Left lobe of liver (tissue), 2 donors: ENCODE measurements at places on chromosomes 3 and 15.

DNA sequence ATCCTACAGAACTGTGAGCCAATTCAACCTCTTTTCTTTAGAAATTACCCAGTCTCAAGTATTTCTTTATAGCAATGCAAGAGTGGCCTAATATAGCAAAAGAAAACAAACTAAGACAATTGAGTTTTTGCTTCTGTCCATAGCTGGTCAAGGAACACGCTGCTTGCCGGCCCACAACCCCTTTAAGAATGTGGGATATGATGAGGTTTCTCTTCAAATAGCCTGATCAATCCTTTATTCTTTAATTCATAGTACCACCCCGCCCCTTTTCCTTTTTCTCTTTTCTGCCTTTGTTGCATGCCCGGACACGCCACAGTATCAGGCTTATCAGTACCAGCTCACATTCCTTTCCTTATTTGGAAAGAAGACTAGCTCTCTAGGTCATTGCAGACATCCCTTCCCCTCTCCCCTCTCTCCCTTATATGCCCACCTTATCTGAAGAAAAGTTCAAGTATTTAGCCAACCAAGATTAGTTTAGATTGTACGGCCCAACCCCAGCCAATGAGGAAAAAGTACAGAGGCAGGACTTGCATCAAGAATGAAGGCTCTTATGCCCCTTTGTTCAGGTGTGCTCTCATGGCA, 404.5 kb downstream of the OCA2 start:
- no peak for DNase-seq

GRCh38 chr3:142909282-142909681, 20.4 kb upstream of the PCOLCE2 start:
- DNase-seq: no peak

- DNase-seq: no peak
Measured at GRCh38 chr15:72890043-72890442, 106.5 kb upstream of the ADPGK start.

DNA sequence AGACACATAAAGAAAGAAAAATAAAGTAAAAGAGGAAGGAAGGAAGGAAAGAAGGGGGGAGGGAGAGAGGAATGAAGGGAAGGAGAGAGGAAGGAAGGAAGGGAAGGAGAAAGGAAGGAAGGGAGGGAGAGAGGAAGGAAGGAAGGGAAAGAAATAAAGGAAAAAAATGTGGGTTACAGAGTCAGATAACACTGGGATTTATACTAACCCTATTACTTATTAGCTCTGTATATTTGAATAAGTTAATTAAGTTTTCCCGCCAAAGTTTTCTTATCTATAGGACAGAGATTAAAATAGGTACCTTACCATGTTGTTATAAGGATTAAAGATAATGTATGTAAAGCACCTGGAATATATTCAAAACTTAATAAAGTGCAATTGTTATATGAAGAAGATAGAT, 439.3 kb upstream of the KCNMB2 start:
- DNase-seq: no peak

DNA sequence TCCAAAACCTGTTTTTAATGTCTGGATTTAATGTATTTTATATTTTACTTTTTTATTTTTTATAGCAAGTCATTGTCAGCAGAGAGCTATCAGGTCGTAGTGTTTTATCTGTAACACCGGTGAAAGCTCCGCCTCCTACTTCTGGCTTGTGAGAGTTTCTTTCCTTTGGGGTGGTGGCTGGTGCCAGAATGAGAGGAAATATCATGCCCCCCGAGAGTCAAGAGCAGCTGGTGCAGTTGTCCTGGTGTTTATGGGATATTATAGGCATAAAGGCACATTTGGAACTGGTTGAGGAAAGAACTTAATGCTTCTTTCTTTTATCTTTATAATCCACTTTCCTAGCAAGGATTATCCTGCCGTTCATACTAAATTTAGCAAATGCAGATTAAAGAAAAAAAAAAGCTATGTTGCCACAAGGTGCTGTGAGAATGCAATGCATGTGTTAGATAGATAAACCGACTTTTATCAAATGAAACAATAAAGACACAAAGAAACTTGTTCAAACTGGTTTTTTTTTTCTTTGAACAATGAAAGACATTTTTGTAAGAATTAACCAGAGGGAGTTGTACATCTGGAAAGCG, 260.1 kb upstream of the PLSCR5 start:
- no peak for DNase-seq

- DNase-seq: no peak
Measured at GRCh38 chr15:27668471-27669220, 430.5 kb downstream of the OCA2 start.

DNA sequence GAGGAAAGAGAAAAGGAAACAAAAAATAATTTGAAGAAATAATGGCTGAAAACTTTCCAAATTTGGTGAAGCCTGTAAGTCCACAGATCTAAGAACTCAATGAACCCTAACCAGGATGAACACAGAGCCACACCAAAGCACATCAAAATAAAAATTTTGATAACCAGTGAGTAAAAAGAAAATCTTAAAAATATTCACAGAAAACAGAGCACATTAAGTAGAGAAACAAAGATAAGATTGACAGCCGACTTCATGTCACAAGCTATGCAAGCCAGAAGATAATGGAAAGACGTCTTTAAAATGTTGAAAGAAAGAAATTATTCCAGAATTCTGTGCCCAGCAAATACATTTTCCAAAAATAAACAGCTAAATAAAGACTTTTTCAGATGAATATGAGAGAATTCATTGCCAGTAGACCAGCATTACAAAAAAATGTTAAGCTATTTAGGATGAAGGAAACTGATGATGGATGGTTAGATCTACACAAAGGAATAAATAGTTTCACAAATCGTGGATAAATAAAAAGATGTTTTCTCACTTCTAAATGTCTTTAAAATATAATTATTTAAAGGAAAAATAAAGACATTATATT, 140.2 kb upstream of the SKOR1 start:
- no peak for DNase-seq

DNA sequence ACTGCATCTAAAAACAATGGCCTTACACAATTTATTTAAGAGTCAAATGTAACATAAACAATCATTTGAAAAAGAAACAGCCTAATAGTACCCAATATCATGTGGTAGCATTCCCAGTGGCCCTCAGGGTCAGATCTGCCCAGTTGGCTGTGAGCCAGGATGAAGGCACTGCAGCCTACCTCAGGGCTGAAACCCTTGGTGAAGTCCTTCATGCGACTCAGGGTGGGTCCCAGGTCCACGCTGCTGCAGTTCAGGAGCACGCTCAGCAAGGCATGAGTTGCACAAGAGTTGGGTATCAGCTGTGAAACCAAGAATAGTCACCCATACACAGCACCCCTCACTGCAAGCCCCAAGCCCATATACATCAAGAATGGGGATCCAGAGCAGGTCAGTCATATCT, 37.1 kb downstream of the SEMA3G start:
- no peak for DNase-seq

DNA sequence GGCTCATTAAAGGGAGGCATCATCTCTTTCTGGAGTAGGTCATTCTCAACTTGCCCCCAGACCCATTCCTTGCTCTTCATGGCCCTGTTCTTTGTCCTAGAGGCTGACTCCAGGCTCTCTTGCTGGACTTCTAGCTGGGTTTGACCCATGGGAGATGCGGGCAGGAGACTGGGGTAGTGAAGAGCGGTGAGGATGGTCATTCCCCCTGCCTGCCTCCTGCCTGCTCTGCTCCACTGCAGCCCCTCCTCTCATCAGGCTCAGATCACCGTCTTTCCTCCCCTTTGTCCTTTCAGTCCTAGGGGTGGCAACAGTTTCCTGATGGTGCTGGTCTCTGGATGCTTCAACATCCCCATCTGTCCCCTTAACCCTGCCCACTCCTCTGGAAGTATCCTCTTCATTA, 170.9 kb downstream of the ABHD5 start:
- no peak for DNase-seq

DNA sequence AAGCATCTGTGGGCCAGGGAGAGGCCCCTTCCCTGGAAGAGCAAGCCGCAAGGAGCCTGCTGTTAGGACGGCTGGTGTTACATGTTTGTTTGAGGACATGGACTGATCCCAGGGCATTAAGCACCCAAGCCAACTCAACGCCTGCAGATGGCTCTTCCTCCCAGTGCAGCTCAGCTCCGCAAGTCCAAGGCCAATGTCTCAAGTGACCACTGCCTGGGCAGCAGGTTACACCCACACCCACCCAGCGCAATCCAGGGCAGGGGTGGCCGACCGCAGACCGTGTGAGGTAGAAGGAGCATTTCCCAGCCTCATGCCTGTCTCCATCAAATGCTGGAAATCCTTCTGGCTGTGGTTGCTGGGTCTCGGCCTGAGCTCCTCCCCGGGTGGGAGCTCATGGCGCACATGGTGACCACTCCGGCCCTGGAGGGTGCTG, 14.5 kb downstream of the GP5 start:
- DNase-seq: peak; percentile 30

- no peak for DNase-seq
Measured at GRCh38 chr3:31343075-31343474, 189.7 kb upstream of the STT3B start.

- no peak for DNase-seq
Measured at GRCh38 chr3:125261031-125261430, 48.5 kb upstream of the SLC12A8 start.

DNA sequence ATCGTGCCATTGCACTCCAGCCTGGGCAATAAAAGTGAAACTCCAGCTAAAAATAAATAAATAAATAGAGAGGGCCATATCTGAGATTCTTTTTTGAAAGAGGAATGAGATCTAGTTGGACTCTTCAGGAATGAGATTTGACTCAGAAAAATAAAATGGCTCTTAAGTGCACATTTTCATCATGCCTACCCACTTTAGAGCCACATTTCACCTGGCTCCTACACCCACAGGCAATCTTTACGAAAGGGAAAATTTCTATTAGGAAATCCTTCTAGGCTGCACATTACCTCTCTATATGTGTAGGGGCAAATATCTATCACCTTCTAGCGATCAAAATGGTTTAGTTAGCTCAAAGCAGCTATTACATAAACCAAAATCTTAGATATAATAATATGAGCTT, 16.9 kb upstream of the NLGN1 start:
- DNase-seq: no peak

GRCh38 chr3:53140847-53141845, 10.9 kb upstream of the RFT1 start:
- DNase-seq: no peak

GRCh38 chr3:31532587-31533168, at the start of gene STT3B:
Gene STT3B, plus strand, starts transcription at chr3:31532925. Its CDS starts 74 bp downstream, at chr3:31532999.
- no peak for DNase-seq

- DNase-seq: no peak
Measured at GRCh38 chr3:79306934-79307570, 460.7 kb downstream of the ROBO1 start.

- no peak for DNase-seq
Measured at GRCh38 chr3:46843508-46843907, 19.7 kb downstream of the MYL3 start.

- DNase-seq: no peak
Measured at GRCh38 chr3:17505856-17506255, 236.6 kb downstream of the TBC1D5 start.

- DNase-seq: no peak
Measured at GRCh38 chr15:78626381-78626995, 5.7 kb upstream of the CHRNA3 start.

DNA sequence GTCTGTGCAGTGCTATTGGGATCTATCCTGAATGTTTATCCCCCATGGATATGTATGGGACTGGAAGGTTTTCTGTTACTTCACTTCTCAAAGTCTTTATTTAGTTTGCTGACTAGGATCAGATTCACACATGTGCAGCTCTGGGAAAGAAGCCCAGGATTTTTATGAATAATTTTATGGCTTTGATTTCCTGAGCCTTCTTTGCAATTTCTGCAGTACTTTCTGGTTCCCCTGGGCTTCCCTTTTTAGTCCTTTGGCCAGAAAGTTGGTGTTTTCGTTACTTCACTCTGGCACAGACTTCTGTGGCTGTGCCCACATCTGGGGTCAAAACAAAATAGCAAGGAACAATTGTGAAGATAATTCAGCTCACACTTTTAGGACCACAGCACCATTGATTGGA, 721.0 kb downstream of the OTOL1 start:
- DNase-seq: no peak

DNA sequence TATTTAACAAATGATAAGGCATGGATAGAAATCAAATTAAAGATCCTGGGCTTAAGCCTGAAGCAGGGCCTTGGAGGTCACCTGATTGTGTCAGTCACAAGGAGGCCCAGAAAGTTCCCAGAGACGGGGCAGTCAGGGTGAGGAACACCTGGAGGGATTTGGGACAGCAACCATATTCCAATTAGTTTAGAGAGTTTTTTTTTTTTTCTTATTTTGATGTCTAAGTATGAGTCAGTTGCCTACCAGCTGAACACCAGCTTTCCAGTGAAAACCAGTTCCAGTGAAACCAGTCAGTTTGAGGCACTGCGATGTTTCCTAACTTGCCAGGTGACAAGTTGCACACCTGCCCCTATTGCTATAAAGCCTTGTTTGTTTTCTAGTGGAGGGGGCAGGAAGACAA, 350.7 kb upstream of the AZI2 start:
- no peak for DNase-seq

GRCh38 chr15:100109486-100110035, 232.2 kb downstream of the ADAMTS17 start:
- peak; percentile 24 for DNase-seq

- DNase-seq: no peak
Measured at GRCh38 chr3:152621006-152621868, 213.7 kb upstream of the P2RY1 start.

GRCh38 chr3:172218350-172219323, 179.3 kb downstream of the FNDC3B start:
- no peak for DNase-seq

GRCh38 chr3:6601374-6601773, 259.5 kb upstream of the GRM7 start:
- no peak for DNase-seq

DNA sequence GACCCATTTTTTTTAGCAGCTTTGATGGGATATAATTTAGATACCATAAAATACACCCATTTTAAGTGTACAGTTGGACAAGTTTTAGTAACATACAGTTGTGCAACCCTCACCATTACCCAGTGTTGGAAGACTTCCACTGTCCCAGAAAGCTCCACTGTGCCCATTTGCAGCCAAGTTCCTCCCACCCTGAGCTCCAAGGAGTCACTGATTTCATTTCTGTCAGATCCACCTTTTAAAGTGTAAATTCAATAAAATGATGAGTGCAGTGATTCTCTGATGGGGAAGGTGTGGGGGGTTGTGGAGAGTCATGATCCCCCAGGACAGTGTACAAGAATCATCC, 93.2 kb upstream of the IGF1R start:
- no peak for DNase-seq

- DNase-seq: no peak
Measured at GRCh38 chr15:79071901-79072300, 18.7 kb downstream of the RASGRF1 start.
